ENCODE measurements at places on chromosomes 2 and 18.

- DNase-seq = no peak
These were observed 159.5 kb upstream of the EPHA4 start for GRCh38 chr2:221731432-221732145.

DNA sequence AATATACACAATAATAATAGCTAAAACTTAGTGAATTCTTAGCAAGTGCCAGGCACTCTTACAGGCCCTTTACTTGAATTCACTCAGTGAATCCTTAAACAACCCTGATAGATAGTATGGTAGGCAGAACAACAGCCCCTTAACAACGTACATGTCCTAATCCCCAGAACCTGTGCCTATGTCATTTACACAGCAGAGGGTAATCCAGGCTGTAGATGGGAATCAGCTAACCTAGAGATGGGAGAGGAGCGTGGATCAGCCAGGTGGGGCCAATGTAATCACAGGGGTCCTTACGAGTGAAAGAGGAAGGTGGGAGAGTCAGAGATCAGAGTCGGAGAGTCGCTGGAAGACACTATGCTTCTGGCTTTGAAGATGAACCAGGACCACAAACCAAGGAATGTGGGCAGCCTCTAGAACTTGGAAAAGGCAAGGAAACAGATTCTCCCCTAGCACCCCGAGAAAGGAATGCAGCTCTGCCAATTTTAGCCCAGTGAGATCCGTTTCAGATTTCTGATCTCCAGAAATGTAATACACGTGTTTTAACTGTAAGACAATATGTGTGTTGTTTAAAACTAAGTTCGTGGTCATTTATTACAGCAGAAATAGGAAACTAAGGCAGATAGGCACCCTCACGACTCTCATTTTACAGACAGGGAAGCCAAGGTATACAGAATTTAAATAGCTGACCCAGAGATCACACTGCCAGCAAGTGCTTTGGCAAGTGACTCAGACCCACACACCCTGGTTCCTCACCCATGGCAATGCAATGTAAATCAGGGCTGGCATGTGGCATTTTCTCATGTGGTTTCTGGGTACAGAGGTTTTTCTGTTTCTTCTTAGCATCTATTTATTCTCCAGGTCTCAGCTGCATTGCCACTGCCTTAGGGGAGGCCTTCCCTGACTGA, 68.9 kb downstream of the DOCK10 start:
- DNase-seq = peak; percentile 4

GRCh38 chr2:237561221-237561620, 5.2 kb upstream of the PRLH start:
- DNase-seq = peak; percentile 36

- DNase-seq = no peak
These were observed 336.3 kb upstream of the NRXN1 start for GRCh38 chr2:51368250-51368649.

- peak; percentile 38 for DNase-seq
These were observed 11.8 kb downstream of the MAPRE3 start for GRCh38 chr2:26982102-26982742.

GRCh38 chr2:11203480-11203879, 48.2 kb downstream of the SLC66A3 start:
- DNase-seq = peak; percentile 81

Data from MV-4-11 (cell line).